ENCODE measurements at places on chromosomes 2 and 18.
A peak's percentile ranks its signal among the peaks of the same experiment; 100 is the strongest.

DNA sequence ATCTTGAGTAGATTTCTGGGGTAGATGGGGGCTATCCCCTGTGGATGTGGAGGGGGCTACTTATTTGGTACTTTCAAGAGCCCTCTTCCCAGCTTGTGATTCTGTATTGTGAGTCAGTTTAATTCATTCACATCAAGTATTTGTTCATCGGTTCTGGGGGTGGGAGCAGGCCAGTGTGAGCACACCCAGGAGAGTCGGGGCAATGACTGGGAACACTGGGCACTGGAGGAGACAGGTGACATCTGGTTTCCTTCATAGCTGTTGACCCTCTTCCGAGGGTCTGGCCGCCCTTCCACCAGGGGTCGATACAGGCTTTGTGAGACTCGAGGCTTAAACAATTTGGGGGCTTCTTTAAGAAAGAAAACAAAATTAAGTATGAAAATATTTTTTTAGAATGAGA, 2.5 kb upstream of the TOGARAM2 start:
- DNase-seq: no peak

DNA sequence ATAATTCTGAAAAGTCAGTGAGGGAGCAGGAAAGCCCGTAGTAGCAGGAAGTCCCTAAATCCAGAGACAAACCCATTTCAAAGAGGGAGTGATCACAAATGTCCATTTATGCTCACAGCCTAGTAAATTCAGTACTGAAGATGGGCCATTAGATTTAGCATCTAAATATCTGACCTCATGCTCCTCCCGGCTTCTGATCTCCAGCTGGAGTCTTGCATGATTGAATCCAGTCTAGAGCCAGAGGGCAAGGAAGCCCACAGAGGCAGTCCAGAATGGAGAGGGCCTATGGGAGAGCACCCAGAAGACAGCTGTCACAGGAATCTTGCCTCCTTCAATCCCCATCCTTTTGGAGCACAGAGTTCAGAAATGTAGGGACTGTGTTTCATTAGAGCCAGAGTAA, 16.0 kb upstream of the ST8SIA3 start:
- DNase-seq: no peak

- no peak for DNase-seq
Measured at GRCh38 chr2:240395448-240395847, 40.0 kb upstream of the GPC1 start.

DNA sequence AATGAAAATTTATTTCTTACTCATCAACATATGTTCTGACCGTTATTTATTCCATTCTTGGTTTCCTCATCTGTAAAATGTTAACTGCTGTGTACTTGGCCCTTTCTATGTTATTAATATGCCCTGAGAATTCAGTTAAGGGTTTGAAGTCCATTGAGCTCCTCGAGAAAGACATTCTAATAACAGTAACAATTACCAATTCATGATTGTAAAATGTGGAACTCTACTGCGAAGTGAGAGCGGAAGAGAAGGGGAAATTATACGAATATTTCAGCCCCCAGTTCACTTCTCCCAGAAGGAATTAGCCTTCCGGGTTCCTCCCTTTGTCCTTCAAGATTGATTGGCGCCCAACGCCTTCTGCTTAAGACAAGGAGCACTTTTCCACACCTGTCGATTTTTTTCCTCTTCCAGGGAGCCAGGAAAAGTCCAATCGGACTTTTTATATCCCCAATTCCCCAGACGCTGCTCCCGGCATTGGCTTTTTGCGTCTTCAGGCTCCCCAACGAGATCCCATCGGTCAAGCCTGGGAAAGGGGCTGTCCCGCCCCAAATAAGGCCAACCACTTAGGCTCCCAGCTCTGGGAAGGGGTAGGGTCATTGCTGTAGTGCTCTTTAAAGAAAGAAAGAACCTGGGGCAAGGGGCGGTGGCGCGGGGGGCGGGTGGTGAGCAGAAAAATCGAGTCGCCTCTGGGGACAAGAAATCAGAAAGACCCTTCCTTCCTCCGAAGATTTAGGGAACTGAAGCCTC, 1.6 kb downstream of the DSC2 start:
- DNase-seq: no peak

- DNase-seq: peak; percentile 28
Measured at GRCh38 chr2:179263446-179264367, 925 bp downstream of the SESTD1 start.

DNA sequence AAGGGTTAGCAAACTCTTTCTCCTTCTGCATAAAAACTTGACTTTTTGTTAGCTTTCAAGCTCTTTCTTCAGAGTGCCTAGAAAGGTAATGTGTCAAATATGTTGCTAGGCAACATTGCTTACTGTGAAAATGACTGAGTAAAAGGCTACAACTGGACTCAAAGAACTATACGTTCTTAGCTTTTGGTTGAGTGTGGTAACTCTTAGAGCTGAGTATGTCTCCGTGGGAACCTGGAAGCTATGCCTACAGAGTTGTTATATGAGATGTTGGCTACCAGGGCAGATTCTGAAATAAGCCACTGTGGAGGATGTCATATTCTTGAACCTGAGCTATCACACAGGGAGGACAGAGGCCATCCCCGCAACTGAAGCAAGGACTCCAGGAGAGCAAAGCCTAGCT, 105.5 kb downstream of the ARL6IP6 start:
- DNase-seq: no peak

GRCh38 chr2:190181123-190181669, 118.7 kb upstream of the MSTN start:
- DNase-seq: no peak

GRCh38 chr2:239692362-239692851, 291.6 kb upstream of the HDAC4 start:
- no peak for DNase-seq

DNA sequence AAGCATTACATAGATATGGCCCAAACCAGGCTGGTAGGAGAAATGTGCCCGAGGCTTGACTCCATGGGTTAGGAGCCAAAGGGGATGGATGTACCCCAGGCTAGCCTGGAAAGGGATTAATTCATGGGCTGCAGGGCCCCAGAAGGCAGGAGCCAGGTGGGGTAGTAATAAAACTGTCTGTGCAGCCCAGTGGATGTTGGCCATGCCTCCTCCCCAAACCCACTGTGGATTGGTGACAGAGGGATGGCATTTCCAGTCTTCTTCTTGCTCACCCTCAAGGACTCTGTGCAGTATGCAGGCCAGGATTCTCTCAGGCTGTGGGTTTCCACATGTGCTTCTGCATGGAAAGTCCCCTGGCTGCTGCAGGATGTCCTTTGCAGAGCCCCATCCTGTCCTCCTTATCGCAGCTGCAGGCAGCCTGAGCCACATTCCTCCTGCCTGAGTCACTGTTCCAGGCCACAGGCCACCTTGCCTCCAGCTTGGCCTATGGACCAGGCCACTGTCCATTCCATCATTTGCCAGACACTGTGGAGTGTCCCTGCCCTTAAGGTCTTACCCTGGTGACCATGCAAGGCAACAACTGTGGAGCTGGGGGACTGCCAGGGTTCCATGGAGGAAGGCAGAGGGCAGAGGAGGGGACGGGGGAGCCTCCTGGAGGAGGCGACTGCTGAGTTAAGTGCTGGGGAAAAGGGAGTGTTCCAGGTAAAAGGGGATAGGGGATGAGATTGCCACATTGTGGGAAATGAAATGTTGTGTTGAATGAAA, 38.9 kb downstream of the INO80C start:
- DNase-seq: no peak

GRCh38 chr2:207149249-207150213, 16.2 kb downstream of the KLF7 start:
- DNase-seq: no peak

GRCh38 chr2:138209009-138209408, 244.7 kb downstream of the HNMT start:
- DNase-seq: no peak

- no peak for DNase-seq
Measured at GRCh38 chr2:159026170-159026569, 57.7 kb downstream of the TANC1 start.

- DNase-seq: no peak
Measured at GRCh38 chr2:210392469-210392881, 77.5 kb upstream of the MYL1 start.

GRCh38 chr2:32865399-32866068, 81.2 kb upstream of the LTBP1 start:
- peak; percentile 67 for DNase-seq

- DNase-seq: no peak
Measured at GRCh38 chr2:230762317-230762896, 49.8 kb downstream of the CAB39 start.

DNA sequence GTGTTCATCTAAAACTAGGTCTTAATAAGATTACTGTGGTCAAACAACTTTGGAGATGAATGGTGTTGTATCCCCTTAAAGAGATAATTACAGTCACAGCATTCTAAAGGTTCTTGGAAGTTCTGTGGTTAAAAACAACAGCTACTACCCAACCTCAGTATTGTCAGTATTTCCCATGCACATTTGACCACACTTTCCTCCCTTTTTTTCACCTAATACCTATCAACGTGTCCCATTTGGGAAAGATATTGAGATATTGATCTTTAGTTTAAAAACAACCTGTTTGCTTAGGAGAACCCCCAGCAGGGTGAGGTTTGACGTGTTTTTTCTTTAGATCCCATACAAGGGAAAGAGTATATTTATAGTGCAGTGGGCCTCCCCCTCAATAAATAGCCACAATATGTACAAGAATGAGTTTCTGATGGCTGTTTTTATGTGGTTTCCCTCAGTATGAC, 65.6 kb downstream of the WDR7 start:
- DNase-seq: no peak

GRCh38 chr18:79658366-79658765, 21.2 kb upstream of the CTDP1 start:
- no peak for DNase-seq

DNA sequence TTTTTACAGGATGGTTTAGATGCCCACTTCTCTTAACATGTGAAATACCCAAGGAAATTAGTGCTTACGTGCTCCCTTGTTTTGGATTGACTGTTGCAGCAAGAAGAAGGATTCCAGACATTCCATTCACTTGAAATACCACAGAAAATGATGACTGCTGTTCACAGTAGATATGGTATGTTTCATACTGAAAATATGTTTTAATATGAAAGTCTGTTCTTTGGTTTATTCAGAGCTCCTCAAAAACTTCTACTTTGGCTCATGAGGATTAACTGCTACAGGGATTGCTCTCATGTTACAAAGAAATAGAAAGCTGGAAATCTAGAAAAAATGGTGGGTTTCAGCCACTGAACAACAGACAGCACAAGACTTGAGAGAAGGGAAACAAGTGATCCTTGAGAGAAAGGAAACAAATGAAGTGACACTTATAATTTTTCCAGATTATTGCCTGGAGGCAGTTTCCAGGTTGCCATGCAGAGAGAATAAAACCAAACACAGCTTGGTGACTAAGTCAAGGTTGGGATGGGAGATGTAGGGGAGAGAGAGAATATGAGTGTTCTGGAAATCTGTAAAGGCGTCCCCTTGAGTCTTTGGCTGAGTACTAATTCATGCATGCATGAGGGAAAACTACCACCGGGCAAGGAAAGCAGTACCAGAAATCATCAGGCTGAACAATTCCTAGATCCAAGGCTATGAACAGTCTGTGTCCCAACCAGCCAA, 348.1 kb downstream of the CLIP4 start:
- DNase-seq: peak; percentile 49

GRCh38 chr2:114122930-114123329, 233.0 kb downstream of the ACTR3 start:
- DNase-seq: no peak

DNA sequence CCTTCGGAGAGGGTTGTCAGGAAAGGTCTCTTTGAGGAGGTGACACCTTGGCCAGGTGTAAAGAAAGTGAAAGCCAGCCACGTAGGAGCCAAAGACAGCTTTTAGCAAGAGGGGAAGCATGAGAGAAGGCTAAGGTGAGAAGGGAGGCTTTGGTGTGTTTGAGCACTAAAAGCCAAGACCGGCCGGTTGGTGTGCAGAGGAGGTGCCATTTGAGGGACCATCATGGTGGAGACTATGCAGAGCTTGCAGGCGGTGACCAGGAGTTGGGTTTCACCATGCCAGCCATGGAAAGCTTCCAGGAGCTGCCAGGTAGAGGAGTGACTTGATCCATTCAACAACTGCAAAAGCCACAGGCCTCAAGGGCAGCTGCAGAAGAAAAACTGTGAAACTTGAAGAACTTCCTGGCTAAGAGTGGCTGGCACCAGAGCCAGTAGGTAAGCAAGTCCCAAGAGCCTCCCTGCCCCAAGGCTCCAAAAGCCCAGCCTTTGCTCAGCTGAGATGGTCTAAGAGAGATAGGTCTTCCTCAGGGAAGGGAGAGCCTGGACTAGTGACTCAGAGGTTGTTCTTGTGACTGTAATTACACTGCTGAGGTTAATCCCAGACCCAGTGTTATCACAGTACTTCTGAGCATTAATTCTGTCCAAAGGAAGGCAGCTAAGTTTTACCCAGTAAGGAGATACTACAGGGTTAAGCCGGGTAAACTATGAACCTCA, 319.0 kb downstream of the BCL11A start:
- DNase-seq: no peak

GRCh38 chr2:147826278-147827087, 18.3 kb upstream of the ACVR2A start:
- no peak for DNase-seq

- no peak for DNase-seq
Measured at GRCh38 chr2:226608451-226608850, 191.2 kb downstream of the IRS1 start.

- DNase-seq: no peak
Measured at GRCh38 chr18:37285825-37286224, 279.8 kb downstream of the CELF4 start.

DNA sequence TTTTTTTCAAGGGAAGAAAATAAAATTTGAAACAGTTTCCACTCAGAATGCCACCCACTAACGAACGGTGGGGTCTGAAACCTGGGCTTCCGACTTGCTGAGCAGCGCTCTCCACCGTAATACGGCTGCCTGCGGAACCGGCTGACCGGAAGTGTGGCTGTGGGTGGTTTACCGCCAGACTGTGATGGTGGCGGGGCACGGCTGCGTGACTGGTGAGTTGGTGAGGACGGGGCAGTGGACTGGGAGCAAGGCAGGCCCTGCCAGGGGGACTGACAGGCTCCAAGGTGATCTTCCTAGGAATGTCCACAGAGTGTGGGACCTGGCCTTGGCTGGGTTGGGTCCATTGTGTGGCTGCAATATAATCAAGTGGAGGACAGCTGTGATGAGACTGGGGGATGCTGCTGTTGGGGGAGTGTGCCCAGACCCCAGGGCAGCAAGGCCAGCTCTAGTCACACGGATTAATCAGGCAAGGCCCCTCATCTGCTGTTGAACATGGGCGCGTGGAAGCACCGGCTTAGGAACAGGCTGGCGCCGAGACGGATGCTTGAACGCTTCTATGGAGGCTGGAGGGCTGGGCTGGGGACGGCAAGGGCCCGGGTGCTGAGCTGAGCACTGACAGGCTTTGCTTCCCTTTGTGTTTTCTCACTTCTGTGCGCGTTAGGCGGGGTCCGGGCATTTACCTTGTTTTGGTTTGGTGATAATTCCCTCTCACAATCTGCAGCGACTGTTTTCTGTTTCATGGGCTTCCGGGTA, 357.7 kb upstream of the SPRED2 start:
- DNase-seq: no peak
